ENCODE measurements at places on chromosomes 3 and 15.

DNA sequence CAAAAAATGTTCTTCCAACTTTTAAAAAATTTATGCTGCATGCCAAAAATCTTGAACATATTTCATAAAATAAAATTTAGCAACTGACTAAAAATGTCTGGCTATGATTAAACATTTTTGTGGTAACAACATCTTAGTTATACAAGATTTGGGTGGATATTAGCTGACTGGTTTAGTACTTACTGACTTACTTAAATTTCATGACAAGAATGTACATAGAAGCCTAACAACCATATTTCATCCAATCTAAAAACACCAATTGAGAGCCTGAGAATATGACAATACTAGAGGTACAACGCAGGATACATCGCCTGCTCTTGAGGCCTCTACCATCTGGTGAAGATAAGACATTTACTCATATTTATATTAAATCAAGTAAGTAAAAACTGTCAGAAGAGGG is 34.6 kb downstream of the GNB4 start:
- DNase-seq: no peak

DNA sequence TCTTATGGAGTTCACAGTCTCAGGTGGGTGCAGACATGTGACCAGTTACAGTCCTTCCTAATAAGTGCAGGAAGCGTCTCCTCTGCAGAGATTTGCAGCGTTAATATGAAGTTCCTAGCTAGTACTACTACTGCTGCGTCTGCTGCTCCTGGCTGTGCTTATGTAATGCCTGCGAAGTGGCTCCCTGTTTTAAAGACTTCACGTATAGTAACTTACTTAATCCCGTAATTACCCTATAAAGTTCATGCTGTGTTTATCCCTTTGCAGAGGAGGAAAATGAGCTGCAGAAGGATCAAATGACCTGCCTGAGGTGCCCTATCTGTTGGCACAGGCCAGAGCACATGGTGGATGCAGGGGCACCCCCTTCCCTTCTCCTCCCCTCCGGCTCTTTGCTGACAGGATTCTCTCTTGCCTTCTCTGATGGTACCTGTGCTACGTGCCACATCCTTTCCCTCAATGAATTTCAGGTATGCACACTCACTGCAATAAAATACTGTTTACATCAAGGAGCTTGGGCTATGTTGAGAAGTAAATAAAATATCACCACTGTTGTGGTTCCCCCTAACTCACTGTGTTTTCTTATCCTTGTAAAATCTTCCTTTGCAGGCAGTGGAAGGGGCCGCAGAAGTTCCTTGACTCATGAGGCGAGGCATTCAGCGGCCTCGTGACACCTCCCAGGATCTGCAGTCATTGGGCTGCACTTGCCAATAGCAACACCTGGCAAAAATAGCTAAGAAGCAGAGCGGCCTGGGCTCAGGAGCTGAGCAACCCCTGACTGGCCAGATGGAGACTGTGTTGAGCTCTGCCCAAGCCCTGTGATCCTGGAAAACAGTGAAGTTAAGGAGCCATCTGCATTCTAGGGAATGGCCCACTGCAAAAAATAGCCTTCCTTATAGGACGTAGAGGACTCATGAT is 188.9 kb upstream of the ATP10A start:
- DNase-seq: no peak

DNA sequence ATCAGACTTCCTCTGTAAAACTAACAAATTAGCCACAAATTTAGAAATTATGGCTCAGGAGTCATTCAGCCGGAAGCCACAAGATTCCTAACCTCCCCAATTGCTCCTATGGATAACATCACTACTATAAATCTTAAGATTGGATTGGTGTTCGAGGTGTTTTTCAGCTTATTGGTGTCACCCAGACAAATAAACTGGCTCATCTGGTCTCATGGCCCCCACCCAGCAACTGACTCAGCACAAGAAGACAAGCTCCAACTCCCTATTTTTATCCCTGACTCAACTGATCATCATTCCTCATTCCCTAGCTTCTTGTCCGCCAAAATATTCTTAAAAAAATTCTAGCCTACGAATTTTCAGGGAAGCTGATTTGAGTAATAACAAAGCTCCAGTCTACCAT is 135.1 kb upstream of the STRIT1 start:
- no peak for DNase-seq

DNA sequence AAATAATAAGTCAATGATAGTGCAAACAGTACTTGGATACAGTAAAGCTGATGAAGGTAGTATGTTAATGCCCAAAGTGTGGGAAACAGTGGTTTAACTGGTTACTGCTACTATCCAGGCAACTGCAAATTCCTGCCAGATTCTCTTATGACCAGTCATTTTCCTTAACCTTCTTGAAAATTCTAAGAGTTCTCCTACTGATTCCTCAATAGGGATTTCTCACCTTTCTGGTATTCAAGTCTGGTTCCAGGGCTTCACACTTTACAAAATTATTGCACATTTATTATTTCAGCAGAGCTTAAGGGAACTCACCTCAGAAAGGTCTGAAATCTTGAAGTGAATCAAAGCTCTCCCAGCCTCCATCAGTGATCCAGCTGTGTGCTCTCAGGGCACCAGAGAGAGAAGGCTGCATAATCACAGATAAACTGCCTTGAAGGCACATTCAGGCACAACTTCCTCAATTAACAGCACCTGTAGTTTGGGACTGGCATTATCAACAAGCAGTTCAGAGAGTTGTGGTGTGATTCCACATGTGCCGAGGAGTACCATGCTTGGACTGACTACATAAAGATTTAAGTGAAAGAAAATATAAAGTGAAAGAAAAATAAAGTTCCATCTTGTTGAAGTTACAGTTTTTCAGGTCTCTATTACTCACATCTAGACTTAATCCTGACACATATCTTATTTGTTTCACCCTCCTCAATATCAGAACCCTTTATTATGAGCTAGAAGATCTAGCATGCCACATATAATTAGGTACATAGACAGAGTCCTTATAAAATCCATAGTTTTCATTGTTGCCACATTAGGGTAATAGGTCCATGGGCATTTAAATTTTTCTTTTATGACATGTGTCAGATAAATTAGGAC is 59.5 kb upstream of the TIPARP start:
- DNase-seq: no peak

DNA sequence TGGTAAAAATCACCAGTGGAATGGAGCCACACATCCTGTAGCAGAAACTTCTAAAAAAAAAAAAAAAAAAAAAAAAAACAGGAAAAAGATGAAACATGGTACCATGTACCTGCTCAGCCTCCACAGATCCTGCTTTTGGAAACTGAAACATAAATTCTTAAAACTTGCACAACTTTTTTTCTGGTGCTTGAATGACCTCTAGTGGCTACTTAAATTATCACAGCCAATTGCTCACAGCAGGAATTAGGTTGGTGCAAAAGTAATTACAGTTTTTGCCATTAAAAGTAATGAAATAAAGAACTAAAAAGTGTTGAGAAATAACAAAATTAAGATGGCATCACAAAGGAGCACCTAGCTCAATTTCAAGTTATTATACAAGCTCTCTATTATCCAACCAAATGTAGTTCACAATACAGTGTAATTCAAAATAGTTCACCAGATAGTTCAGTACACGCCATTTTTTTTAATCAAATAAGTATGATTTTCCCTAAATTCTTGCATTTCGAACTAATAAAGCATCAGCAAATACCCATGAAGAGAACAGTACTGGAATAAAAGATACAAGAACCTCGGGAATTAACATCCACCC is 80.6 kb downstream of the ULK4 start:
- peak; percentile 17 for DNase-seq

- DNase-seq: no peak
Observed at GRCh38 chr15:70569091-70569713, 194.2 kb downstream of the UACA start.

DNA sequence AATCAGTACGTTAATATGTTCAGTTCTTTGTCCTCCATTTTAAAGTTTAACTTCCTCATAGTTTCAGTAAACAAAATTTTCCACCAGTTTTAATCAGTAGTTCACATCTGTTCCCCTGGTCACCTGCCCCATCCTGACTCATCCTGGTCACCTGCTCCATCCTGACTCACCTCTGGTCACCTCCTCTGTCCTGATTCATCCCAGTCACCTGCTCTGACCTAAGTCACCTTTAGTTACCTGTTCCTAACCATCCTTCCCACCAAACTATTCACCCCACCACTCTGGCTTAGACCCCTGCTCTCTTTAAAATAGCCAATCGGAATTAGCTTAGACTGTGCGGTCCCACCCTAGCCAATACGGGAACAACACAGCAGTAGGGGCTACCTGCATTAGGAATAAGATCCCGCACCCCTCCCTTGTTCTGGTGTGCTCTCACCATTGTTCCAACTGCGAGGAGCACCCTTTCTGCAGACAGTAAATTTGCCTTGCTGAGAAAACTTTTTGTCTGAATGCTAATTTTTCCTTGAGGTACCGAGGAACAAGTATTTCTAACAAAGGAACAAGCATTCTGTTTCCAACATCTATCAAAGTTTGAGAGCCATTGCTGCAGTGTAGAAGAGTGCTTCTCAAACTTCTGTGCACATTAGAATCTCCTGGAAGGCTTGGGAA is 169.3 kb downstream of the ADAMTS17 start:
- DNase-seq: no peak

- DNase-seq: no peak
Observed at GRCh38 chr3:20405744-20406143, 219.7 kb upstream of the SGO1 start.

DNA sequence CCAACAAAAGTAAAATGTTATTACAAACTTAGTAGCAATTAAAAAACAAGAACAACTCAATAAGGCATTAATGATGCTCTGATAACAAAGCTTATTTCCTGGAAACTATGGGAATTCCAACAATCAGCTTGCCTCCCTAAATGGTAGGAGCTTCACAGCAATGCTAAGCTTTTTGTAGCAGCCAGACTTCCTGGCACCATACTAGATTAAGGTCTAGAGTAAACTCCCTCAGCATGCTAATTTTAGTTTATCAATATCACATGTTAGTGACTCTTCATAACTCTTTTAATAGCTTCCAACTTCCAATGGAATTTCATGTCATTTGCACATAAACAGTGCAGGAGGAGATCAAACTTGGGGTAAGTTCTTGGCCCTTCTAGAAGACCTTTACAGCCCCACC is 782.0 kb downstream of the MCTP2 start:
- no peak for DNase-seq

DNA sequence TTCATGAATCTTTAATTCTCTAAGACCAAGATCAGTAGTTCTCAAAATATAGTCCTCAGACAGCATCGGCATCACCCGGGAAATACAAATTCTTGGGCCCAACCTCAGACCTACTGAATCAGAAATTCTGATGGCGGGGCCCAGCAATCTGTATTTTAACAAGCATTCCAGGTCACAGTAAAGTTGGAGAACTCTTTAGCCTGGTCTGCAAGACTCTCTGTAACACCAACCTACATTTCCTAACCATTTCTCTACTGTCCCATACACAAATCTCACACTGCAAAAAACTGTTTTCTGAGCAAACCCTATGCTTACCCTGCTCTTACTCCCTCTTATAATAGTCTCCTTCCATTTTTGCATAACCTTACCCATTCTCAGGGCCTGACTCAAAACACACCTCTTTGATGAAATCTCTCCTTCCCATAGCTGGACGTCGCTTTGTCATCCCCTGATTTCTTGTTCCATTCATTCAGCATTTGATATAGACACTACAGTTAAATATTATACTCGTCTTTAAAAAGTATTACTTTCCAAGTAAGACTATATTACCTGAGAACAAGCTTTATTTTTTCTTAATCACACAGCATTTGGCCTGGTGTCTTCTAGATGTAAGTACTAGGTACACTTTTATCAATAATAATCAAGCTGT is 83.3 kb upstream of the MYO5C start:
- DNase-seq: no peak

- DNase-seq: no peak
Observed at GRCh38 chr15:72554471-72555425, 80.6 kb downstream of the ARIH1 start.

GRCh38 chr15:93362821-93363220 is 273.8 kb upstream of the RGMA start:
- no peak for DNase-seq

DNA sequence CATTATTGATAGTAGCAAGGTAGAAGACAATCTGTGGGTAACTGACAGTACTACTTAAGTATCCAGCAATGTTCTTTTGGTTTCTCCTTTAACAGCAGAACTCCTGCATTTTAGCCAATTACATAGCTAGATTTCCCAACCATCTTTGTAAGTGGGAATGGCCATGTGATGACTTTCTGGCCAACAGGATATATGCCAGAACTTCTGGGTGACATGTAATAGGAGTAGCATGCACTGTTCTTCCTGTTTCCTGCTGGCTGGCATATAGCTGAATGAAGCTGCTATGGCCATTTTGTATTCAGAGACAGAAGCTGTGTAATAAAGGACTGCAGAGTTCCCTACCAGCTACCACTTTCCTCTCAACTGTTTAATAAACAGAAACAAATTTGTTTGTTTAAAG is 18.0 kb downstream of the SPICE1 start:
- DNase-seq: no peak

DNA sequence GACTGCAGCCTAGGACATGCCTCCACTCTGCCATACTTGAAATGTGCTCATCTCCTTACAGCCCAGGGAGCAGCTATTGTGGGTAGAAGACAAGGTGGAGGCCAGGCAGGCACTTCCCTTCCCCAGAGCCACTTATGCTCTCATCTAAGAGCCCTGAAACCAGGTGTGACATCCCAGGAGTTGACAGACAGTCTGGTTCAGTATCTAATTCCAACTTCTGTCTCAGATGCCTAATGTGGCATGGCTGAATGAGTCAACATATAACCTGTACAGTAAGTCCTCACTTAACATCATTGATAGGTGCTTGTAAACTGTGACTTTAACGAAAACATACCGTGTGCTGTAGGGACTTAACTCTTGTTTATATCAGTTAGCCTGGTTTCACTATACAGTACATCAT is 1.2 kb upstream of the CAPN3 start:
- DNase-seq: no peak

DNA sequence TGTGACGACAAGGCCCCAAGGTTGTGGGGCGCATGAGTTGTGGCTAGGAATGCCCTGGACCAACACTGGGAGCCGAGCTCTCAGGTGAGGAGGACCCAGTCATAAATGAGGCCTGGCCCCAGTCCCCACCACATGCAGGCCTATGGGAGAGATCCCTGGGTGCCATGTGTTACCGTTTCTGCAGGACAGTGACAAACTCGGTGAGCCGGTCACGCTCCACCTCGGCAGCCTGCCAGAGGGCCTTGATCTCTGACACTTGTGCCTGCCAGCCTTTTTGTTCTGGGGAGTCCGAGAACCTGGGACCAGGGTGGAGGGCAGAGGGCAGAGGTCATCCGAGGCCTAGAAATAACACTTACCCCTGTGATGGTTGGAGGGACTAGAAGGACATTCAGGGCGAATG is 27.7 kb upstream of the HHATL start:
- DNase-seq: no peak

GRCh38 chr3:99638167-99638948 is at the start of gene COL8A1:
Gene COL8A1, plus strand, starts transcription at chr3:99638594. Its CDS starts 152,089 bp downstream, at chr3:99790683.
- DNase-seq: no peak

DNA sequence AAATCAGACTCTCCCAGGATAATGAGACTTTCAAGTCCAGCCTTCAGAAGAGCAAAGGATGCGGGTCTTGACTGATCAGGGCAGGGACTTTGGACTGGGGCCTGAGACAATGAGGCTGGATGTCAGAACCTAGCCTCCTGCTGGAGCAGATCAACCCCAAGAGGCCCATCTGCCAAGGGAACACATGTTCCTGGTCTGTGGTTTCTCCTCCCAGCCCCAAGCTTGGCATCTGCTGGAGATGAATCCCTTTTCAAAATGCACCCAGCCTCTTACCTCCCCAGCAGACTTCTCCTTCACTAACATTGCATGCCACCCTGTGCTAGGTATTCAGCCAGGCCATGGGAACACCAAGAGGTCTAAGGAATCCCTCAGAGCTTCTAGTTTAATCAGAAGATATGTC is 43.7 kb upstream of the MFGE8 start:
- no peak for DNase-seq

- no peak for DNase-seq
Observed at GRCh38 chr3:189122110-189122509, 49.7 kb upstream of the TPRG1 start.

Measured in NCI-H748 treated with DMSO at 0.1 percent for 48 hours (cell line).